Fibroblast of lung (primary cell): ENCODE measurements at places on chromosomes 3 and 15.

DNA sequence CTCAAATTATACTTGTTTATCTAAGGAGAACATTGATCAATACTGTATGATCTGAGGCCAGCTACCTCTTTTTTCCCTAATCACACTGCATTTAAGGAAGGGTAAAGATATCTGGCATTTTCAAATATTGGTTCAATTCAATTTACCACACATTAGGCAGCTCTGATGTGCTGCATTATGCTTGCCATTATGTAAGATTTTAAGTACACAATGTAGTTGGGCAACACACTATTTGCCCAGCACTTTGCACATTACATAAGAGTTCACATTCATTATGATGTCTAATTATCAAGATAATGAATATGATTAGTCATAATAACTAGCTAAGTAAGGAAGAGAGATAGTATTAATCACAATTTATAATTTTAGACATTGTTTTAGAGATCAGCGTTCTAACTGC, 196.3 kb downstream of the BCHE start:
- no peak for DNase-seq

GRCh38 chr3:147297761-147298350, 108.5 kb downstream of the ZIC4 start:
- DNase-seq = peak; percentile 5

- no peak for DNase-seq
These were observed 7.6 kb downstream of the TF start for GRCh38 chr3:133753779-133754164.

DNA sequence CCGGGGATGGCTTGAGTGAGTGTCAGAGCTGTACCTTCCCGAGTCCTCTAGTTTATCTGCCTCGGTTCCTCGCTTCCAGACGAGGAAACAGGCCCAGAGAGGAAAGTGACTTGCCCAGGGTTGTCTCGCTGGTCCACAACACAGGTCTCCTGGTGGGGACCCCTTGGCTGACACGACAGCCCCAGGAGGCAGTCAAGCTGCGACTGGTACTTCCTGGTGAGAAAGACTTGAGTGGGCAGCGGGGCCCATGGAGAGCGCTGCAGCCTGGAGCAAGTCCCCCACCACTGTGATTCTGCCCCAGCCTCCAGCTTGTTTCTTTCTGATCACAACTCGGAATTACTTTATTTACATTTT, 600 bp upstream of the CHRNA5 start:
- no peak for DNase-seq

- no peak for DNase-seq
These were observed 73.9 kb downstream of the LSM3 start for GRCh38 chr3:14252321-14253021.
